ENCODE measurements at places on chromosomes 2 and 18.

DNA sequence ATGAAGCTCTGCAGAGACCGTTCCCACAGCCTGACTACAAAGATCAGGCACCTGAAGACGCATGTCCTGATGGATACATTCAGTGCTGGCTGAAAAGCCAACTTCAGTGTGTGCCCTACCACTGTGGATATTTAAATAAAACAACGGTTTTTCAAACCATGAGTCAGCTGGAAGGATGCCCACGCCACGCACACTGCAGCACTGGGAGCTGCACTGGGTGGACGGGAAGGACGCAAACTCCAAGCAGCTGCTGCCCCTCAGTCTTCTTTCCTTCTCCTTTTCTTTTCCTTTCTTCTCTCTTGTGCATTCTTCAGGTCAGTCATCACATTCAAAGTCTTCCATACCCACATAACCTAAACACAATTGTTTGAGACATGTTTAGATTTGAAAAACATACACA, 7.9 kb downstream of the TMEM18 start:
- peak; percentile 23 for DNase-seq

DNA sequence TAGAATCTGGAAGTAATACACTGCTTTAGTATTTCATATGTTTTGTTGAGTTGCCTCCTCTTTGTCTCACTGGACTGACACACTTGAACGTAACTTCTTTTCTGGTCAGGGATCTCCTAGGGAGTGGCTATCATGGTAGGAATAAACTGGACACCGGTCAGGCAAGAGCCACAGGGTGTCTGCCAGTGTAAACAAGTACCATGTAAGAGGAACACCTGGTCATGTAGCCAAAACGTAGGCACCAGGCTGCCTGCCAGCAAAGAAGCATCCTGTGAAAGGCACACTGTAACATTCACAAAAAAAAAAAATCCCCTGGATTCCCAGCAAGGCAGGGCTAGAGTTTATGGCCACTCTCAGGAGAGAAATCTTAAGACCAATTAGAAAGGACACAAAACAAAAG, 372.8 kb upstream of the RND3 start:
- DNase-seq = no peak

- DNase-seq = no peak
Observed at GRCh38 chr2:133975676-133976428, 278.0 kb upstream of the MGAT5 start.

DNA sequence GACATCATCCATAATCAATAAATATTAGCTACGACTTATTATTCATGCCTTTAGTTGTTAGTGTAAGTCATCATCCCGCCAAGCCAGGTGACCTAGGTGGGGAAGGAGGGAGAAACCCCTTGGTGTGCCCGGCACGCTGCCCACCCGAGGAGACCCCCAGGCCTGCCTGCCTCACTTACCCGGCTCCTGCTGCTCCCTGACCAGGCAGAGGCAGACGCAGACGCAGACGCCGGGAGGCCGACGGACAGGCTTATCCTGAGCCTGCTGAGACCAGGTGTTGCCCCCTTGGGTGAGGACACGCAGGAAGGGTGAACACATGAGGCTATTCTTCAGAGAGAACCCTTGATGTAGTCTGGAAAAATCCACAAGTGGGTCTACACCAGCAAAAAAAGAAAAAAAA, 401.8 kb downstream of the GALR1 start:
- DNase-seq = no peak

DNA sequence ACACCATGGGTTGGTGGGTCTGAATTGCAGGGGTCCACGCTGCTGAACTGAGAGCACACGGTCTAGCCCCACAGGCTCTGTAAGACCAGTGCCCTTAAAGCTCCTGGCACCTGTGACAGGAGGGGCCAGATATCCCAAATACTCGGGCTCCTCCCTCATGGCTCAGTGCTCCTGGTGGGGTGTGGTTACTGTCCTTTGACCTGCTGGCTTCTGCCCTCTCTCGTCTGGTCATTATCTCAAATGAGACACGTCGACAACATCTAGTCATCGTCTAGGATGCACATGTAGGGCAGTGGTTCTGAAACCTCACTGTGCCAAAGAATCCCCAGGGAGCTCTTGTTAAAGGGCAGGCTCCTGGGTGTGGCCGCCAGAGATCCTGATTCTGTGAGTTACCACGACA, 258.4 kb downstream of the LOXHD1 start:
- no peak for DNase-seq

DNA sequence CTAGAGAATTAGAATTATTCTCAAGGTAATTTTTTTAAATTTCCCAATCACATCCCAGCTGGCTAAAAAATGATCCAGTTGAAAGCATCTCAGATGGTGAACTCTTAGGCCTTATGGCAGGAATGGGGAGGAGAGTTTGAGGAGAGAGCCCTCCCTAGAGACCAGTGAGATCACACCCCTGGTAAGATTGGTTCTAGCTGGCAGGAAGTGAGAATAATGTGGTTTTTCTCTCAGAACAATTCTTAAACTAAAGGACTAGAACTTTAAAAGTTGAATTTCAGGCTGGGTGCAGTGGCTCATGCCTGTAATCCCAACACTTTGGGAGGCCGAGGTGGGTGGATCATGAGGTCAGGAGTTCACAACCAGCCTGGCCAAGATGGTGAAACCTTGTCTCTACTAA, 120.2 kb downstream of the MYO3B start:
- DNase-seq = no peak

GRCh38 chr18:78739882-78740677, 239.5 kb upstream of the SALL3 start:
- DNase-seq = no peak

DNA sequence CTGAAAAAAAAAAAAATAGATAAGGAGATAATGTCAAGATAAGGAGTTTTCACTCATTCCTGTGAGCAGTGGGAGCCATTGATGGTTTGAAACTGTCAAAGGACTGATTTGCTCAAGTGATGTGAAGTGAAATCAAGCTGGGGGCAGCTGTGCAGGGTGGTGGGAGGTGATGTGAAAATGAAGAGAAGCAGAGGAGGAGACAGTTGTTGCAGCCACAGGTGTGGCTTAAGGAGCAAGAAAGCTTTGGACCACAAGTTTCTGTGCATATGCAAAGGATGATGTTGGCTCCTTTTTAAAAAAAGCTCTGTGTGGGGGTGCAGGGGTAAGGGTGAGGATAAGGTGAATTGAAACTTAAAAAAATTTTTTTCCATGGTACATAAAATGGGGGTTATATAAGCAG, 8.3 kb downstream of the EFR3B start:
- no peak for DNase-seq

DNA sequence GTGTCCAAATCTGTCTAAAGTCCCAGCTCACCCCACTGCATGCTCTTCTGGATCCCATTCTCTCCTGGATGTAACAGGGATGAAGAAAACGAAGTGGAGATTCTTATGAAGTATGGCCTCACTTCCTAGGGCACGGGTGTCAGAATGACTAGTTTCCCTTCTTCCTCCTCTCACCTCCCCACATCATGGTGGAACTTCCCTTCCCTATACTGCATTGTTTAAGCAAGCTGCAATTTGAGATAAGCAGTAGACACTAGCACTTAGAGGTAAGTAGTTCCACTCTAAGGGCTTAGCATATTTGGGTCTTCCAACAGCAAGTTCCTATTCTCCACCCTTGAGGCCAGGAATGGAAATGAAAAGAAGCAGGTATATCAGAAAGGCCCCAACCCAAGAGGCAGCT, 29.7 kb downstream of the SLC4A5 start:
- DNase-seq = no peak

DNA sequence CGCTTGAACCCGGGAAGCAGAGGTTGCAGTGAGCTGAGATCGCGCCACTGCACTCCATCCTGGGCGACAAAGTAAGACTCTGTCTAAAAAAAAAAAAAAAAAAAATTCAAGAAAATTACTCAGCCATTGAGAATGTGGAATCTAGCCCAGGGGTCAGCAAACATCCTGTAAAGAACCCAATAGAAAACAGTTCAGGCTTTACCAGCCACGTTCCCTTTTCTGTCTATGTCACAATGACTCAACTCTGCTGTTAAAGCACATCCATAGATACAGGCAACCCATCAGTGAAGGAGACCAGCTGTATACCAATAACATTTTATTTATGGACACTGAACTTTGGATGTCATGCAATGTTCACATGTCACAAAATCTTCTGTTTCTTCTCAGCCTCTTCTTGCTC, 435.6 kb upstream of the GYPC start:
- DNase-seq = peak; percentile 22

- peak; percentile 22 for DNase-seq
Observed at GRCh38 chr2:62765619-62766376, 60.3 kb downstream of the EHBP1 start.

GRCh38 chr2:27752551-27753237, 18.8 kb upstream of the MRPL33 start:
- DNase-seq = no peak

Measured in fibroblast of skin of abdomen (primary cell).